ENCODE measurements at places on chromosomes 11 and 22.

DNA sequence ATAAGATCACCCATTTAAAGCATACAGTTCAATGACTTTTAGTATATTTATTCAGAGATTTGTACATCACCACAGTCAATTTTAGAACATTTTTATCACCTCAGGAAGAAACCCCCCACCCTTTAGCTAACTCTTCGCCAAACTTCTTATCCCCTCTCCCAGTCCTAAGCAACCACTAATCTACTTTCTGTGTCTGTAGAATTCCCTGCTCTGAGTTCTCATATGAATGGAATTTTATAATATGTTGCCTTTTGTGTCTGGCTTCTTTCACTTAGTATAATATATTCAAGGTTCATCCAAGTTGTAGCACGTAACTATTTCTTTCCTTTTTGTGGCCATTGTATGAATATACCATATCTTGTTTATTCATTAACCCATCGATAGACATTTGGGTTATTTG lies 3.6 kb downstream of the ANKRD13D start:
- DNase-seq, result no peak

GRCh38 chr11:110069158-110069737 lies 23.9 kb upstream of the ZC3H12C start:
- DNase-seq, result no peak

DNA sequence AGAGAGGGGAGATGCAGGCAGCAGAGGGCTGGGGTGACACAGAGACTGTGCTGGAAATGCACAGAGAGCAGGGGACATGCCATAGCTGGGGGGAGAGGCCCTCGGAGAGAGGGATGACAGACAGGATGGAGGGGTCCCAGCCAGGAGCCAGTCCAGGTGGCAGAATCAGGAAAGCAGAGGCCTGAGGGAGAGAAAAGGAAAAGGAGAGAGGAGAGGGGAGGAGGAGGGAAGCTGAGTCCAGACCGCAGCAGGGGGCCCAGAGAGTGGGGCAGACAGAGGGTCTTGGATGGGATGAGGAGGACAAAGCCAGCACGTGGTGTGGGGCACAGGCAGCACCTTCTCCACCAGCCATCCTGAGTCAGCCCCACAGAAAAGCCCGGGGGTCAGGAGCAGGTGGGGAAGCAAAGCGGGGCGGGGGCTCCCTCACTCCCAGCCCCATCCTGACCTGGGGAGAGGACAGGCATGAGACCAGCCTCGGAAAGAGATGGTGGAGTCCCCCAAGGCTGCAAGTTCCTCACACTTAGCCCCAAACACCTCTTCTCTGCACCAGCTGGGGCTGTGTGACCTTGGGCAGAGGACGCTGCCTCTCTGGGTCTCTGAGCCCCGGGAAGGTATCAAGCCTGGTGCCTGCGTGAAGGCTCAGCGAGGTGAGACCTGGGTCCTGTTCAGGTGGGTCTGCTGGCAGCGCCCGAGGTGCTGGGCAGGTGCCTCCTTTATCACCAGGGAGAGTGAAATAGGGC lies 48.0 kb downstream of the IGLL1 start:
- no peak for DNase-seq

- DNase-seq, result no peak
Observed at GRCh38 chr11:133797554-133797953, 47.8 kb downstream of the SPATA19 start.

DNA sequence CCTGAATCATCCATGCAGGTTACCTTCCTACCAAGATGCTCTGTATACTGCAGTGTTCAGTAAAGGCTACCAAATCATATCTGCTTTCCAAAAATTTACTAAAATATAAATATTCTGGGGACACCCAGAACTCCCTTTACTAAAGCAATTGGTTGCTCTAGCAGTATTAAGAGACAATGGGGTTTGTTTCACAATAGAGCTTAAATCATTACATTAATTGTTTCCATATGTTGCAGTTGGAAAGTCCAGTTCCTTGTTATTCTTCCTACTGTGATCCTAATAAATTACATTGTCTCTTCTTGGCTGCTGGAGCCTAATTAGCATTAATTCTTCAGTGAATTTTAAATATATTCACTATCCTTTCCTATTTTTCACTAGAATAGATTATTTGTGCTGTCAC lies 316.0 kb upstream of the MTNR1B start:
- DNase-seq, result no peak

- DNase-seq, result no peak
Observed at GRCh38 chr22:40653361-40653760, 16.8 kb upstream of the MRTFA start.

DNA sequence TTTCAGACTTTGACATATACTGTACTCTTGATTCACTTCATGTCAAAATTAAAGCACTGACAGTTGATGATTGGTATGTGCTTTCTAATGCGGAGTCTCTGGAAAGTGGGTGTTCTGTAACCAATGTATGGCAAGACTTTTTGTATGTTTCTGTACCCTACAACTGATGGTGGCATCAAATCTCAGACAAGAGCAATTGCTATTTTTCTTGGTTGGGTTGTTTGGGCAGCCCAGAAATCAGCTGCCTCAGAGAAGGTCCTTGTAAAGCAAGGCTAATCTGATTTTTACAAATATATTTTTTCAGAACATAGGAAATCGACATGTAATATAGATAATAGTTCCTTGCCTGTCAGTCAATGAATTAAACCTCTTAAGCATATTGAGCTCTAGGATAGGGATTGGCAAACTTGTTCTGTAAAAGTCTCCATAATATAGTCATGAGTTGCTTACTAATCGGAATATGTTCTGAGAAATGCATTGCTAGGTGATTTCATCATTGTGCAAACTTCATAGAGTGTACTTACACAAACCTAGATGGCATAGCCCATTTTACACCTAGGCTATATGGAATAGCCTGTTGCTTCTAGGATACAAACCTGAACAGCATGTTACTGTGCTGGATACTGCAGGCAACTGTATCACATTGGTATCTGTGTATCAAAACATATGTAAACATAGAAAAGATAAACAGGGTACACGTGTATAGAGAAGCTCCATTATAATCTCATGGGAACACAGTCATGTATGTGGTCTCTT lies 10.2 kb upstream of the OOSP4A start:
- DNase-seq, result no peak

- no peak for DNase-seq
Observed at GRCh38 chr11:37504921-37505320, 906.9 kb upstream of the RAG2 start.

GRCh38 chr22:46007003-46007847 lies 30.3 kb upstream of the WNT7B start:
- no peak for DNase-seq

GRCh38 chr11:124551189-124551588 lies 7.7 kb upstream of the OR8B12 start:
- DNase-seq, result no peak

GRCh38 chr11:69921128-69922014 lies 102.2 kb upstream of the FGF3 start:
- no peak for DNase-seq

DNA sequence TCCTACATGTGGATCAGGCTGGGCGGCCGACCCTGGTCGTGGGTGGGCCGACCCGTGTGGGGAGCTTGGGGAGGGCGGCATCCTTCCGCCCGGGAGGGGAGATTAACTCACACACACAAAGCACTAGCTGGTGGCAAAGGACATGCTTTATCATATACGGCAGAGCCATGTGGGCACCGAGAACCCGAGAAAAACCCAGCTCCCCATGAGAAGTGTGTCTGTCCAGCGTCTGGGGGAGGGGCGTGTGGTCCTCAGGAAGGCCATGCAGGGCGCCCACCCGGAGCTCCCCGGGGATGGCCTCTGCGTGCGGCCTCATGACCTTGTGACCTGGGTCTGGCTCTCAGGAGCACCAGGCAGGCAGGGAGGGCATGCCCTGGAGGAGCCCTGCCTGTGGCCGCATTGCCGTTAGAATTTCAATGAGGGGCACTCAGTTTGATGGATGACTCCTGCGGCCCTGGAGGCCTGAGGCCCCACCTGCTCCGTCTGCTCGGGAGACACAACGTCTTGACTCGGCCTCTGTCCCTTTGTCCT lies 39.4 kb upstream of the TOLLIP start:
- no peak for DNase-seq

GRCh38 chr11:104843150-104843836 lies 55.0 kb downstream of the CASP12 start:
- DNase-seq, result no peak

DNA sequence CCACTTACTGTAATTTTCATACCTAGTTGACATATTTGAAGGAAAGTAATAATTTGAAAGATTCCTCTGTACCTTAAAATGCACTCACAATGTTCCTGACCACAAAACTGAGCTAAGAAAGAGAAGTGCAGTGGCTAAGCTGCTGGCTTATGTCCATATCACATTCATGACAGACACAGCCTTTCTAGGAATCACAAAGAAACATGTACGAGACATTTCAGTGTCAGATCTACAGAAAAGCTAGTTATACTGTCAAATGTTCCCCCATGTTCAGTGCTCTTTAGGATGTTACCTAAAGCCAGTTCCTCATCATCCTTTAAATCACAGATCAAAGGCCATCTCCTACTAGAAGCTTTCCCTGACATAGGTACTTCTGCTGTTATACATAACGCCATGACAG lies 142.2 kb upstream of the C11orf58 start:
- no peak for DNase-seq

DNA sequence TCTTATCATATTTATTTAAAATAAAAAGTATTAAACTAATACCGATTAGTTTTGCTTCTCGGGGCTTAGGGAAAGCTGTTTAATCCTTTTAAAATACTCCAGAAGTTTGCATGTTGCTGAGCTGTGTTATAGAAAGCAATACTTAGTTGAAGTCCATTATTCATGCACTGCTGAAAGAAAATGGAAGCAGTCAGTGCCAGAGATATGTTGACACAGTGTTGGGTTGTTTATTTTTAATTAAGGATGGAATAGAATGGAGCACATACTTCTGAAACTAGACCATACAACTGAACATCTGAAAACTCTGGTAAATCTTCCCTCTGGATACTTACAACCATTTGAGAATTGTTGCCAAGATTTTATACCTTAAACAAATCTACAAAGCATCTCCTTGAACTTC lies 282.7 kb upstream of the CCDC179 start:
- no peak for DNase-seq

DNA sequence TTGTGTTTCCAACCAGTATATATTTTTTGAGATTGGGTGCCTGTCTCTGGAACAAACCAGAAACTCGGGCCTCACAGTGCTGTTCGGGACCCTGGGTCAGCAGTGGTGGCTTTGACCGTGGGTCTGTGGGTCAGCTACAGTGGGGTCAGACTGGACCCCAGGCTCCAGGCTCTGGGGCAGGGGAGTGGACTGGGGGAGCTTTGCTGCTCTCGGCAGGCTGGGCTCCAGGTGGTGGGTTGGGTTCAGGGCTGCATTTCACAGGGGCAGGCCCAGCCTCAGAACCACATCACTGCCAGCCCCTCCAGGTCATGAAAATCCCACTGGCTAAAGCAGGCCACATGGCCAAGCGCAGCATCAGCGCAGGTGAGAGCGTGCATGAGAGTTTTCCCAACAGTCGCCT lies 1279.3 kb downstream of the BRD1 start:
- DNase-seq, result no peak

DNA sequence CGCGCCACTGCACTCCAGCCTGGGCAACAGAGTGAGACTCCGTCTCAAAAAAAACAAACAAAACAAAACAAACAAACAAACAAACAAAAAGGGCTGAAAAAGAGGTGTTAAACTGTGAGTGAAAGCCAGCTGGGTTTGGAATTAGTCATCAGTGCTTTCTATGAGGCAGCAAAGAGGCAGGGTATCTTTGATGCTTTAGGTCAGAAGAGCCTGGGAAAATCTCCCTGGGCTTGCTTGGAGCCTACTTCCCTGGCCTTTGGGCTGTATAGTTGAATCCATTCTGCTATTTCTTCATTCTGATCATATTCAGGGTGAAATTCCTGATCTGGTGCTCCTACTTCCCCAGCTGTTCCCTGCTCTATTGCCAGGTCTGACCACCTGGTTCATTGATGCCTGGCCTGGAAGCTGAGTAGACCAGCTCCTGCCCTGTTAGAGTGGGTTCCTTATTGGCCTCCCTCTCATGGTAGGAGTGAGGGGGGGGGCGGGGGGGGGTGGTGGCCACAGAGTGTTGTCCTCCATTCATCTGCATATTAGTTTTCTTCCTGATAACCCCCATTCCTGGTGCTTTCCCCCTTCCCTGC lies 65.6 kb downstream of the INSC start:
- DNase-seq, result no peak

DNA sequence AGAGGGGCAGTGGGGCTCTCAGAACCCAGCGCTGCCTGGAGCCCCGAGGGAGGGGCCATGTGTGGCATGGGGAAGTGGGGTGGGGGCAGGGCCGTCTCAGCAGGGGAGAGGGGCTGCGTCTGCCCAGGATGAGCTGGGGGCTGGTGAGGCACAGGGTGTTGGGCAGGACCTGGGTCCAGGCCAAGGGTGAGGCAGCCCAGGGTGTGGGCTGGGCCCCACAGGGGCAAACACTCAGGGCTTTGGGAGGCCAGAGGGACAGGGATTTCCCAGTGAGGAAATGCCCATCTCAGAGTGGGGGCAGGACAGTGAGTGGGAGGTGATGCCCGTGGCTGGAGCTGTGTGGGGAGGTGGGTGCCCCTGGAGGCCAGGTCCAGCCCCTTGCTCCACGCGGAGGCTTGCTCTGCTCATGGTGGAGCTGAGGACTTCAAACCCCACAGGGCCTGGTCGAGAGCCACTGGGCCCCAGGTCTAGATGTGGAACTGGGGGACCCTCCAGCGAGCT lies 5.4 kb downstream of the PLXNB2 start:
- no peak for DNase-seq

GRCh38 chr22:49491726-49492125 lies 335.9 kb downstream of the BRD1 start:
- no peak for DNase-seq

GRCh38 chr11:62921573-62922188 lies 518 bp upstream of the CHRM1 start:
- DNase-seq, result no peak

DNA sequence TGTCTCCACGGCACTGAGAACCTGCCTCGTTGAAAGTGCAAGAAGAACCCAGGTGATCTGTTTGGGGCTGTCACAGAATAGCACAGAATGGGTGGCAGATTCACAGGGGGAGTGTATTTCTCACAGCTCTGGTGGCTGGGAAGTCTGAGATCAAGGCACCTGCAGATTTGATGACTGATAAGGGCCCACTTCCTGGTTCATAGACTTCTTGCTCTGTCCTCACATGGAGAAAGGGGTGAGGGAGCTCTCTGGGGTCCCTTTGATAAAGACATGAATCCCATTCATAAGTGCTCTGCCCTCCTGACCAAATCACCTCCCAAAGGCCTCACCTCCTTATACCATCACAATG lies 198.5 kb upstream of the SORL1-AS1 start:
- no peak for DNase-seq

Measured in NCI-H187 treated with DMSO at 0.1 percent for 48 hours (cell line).